Articular chondrocyte of knee joint (primary cell): ENCODE measurements at places on chromosomes 2 and 18. TPM values are rescaled to one million over a fixed set of nuclear protein-coding genes. Genes with fewer than 3 reads are reported as not detected.

Gene ERBB4
- total RNA-seq = 0.13 and 0.22 TPM in 2 replicates

Gene TGFA
- 0.91 and 2.5 TPM in 2 replicates for total RNA-seq

Gene GPBAR1
- total RNA-seq = 0.11 and 0.26 TPM in 2 replicates

Gene NTSR2
- not detected in 2 replicates for total RNA-seq

Gene SP3
- total RNA-seq = 101 and 102 TPM in 2 replicates

Gene B3GNT7
- total RNA-seq = 0.43 and 0.78 TPM in 2 replicates

Gene TYW5
- 9.8 and 11.8 TPM in 2 replicates for total RNA-seq

Gene REEP1
- 0.43 and 0.52 TPM in 2 replicates for total RNA-seq

Gene ATG9A
- total RNA-seq = 55.7 and 58.9 TPM in 2 replicates

Gene MYCN
- total RNA-seq = not detected in 2 replicates

Gene DDX1
- total RNA-seq = 91.6 and 113 TPM in 2 replicates

Gene ITGA4
- total RNA-seq = 7.1 and 7.4 TPM in 2 replicates

Gene TBR1
- under 0.01 and 0.11 TPM in 2 replicates for total RNA-seq

Gene ALLC
- not detected in 2 replicates for total RNA-seq

Gene CFAP53
- 0.52 and 0.54 TPM in 2 replicates for total RNA-seq

Gene SERPINB3
- total RNA-seq = not detected in 2 replicates

Gene ATP9B
- 35.2 and 43.6 TPM in 2 replicates for total RNA-seq

Gene IL1RL2
- total RNA-seq = 3.3 and 3.7 TPM in 2 replicates

Gene UGT1A5
- not detected in 2 replicates for total RNA-seq

Gene OSGEPL1
- total RNA-seq = 7.8 TPM in 2 replicates

Gene ANO7
- total RNA-seq = 0.97 and 1.2 TPM in 2 replicates

Gene SDC1
- total RNA-seq = 22.5 and 27.3 TPM in 2 replicates

Gene YIPF4
- 39.3 and 40.0 TPM in 2 replicates for total RNA-seq

Gene INHBB
- 3.3 and 5.2 TPM in 2 replicates for total RNA-seq

Gene CFLAR
- 93.2 and 104 TPM in 2 replicates for total RNA-seq

Gene CDH2
- 0.52 and 0.65 TPM in 2 replicates for total RNA-seq

Gene KLHL41
- 0.54 and 0.91 TPM in 2 replicates for total RNA-seq
